RWPE1 (cell line): ENCODE measurements at places on chromosomes 4 and X.

DNA sequence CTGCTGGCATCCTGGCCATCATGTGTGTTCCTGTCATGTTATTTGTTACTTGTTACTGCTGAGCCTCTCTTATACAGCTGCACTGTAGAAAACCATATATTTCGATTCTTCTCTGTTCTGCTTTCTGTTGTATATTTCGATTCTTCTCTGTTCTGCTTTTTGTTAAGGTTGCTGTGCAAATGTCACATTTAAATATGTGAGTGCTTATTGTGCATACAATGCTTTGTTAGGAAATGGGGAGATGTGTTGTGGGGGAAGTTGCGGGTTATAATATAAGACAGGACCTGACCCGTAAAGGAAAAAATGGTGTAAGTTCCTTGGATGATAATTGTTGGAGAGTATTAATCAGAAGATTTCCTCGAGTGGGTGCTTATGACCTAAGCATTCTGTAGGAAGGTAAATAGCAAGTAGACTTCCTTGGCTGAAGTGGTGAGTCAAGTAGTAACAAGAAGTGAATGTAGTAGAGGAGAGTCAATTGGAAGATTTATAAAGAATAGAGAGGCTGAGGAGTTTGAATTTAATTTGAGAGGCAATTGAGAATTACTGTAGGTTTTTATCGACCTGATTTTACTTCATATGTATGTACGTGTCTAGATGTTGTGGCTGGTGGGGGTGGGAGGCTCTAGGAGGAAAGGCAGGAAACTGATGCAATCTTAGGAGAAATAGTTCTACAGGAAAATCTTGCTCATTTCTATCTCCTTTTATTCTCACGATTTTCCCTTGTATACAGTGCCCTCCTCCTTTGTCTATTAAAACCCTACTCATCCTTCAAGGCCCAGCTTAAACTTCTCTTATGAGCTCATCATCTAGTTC lies 8.5 kb downstream of the OGT start:
- no peak for DNase-seq

GRCh38 chrX:128057421-128057820 lies 5.2 kb upstream of the ACTRT1 start:
- DNase-seq, result no peak

DNA sequence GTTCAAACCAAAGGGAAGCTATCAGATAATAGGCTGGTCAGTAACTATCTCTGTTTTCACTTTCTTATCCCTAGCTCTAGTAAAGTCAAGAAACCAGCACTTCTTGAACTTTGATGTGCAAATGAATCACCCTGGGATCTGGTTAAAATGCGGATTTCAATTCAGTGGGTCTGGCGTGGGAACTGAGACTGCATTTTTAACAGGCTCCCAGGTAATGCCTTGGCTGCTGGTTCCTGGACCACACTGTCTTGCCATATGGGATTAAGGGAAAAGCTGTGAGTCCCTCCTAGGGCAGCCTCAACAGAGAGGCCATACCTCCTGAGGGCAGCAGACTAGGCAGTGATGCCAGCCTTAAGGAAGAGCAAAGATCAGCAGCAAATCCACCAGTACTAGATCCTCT lies 1.7 kb downstream of the RNF175 start:
- no peak for DNase-seq

GRCh38 chr4:874056-874455 lies 48.1 kb upstream of the CPLX1 start:
- DNase-seq, result no peak

GRCh38 chr4:72448231-72448630 lies 120.8 kb downstream of the ADAMTS3 start:
- DNase-seq, result peak; percentile 4

GRCh38 chr4:121219227-121219626 lies 55.1 kb upstream of the TNIP3 start:
- no peak for DNase-seq

- DNase-seq, result no peak
Measured at GRCh38 chr4:70979445-70980008, 13.9 kb upstream of the DCK start.

DNA sequence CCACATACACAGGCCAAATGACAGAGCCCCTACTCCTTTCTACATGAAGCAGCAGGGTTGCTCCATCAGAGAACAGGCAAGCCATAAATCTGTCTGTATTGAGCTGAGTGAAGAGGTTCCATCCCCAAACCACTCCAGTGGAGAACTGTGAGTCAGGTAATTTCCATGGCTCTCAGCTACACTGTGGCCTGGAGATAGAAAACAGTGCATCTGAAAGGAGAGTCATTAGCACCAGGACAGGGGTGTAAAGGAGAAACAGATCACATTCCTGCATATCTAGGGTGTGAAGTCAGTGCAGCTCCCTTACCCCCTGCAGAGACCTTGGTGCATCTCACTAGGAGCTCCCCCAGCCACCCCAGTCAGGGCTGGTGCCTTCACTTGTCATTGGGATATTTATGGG lies 314.7 kb downstream of the CHIC1 start:
- DNase-seq, result no peak

GRCh38 chr4:156738766-156739165 lies 232.8 kb downstream of the PDGFC start:
- no peak for DNase-seq

DNA sequence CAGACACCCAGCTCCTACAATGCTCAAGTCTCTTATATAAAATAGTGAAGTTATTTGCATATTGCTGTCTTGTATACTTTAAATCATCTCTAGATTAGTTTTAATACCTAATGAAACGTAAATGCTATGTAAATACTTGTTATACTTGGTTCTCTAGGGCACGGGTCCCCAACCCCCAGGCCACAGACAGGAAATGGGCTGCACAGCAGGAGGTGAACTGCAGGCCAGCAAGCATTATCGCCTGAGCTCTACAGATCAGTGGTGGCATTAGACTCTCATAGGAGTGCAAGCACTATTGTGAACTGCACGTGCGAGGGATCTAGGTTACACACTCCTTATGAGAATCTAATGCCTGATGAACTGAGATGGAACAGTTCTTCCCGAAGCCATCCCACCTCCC lies 395.9 kb upstream of the EMCN start:
- DNase-seq, result no peak

DNA sequence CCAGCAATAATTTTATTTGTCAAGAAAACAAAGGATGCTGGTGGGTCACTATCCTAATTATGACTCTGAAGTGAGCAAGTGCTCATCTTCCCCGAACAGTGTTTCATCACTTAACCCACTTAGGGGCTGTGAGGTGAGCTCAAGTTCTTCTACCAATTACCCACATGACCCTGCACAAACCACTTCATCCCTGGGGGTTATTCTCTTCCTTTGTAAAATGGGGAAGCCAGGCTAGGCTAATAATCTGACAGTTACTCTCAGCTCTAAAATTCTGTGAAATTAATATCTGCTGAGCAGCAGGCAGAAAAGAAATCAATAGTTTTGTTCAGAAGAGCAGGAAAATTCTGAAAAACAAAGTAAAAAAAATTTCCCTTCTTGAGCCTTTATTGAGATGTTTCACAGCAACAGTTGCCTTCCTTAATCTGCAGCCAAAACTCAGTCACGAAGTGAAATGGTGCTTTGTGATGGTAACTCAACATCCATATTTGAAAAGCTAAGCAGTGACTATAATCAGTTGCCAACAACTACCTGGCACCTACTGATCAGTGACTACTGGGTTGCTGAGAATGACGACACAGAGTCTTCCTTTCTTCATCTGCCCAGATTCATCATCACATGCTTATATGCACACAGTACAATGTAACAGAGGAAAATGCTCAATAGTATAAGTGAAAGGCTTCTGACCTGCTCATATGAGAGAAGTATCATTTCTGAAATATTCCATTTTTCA lies 24.1 kb downstream of the ATP8A1 start:
- no peak for DNase-seq

DNA sequence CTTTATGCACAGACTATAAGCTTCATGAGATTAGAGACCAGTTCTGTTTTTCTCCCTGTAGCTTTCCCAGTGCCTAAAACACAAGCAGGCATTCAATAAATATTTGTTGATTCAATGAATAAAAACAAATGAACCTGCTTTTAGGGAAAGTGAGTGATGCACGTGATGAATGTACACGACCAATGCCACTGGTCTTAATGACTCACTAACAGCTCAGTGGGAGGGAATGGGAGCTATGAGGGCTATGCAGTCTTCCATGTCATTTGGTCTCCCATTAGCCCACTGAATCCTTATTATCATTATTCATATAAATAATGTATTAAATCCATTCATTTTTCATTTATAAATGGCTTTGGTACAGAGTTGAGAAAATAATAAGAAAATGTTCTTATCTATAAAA lies 247.4 kb downstream of the FBXO8 start:
- no peak for DNase-seq

DNA sequence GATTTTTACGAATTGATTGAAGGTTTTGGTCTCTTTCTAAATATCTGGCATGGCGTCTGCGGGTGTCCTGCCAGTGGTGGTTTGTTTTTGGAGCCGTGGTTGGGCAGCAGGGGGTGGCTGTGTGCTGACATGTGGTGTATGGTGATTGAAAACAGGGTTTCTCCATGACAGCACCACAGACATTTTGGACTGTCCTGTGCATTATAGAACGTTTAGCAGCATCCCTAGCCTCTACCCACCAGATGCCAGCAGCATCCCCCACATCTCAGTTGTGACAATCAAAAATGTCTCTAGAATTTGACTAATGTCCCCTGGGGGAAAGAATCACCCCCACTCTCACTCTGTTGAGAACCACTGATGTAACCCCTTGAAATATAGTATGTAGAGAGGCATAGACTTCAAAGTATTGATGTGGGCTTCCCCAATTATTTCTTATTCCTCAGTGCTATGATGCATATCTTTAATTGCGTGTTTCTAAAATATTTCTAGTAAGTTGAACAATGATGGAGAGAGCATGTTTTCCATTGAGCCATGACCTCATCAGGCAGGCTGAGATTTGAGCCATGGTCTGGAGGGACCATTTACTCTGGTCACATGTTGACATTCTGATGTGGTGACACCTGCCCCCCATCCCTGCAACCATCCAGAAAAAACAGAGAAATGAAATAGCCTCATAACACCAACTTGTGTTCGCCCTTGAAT lies 77.4 kb upstream of the MID1 start:
- DNase-seq, result no peak

- peak; percentile 27 for DNase-seq
Measured at GRCh38 chr4:163694385-163694784, 199.9 kb downstream of the TMA16 start.

- DNase-seq, result no peak
Measured at GRCh38 chr4:1492142-1492457, 85.9 kb upstream of the NKX1-1 start.

DNA sequence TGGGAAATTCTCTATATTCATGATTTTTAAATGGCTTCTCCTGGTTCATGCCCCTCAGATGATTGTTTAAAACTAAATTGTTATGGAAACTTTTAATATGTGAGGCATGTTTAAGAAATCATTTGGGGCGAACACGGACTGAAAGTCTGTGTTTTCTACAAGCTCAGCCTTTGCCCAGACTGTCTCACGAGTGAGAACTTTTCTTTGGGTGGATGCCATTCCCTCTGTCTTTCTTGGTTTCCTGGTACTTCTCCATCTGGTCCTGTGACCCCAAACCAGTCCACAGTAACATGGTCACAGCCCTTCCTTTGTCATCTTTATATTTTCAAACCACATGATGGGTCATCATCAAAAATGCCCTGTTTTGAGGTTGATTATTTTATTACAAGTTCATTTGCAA lies 186.6 kb upstream of the GNPDA2 start:
- no peak for DNase-seq

DNA sequence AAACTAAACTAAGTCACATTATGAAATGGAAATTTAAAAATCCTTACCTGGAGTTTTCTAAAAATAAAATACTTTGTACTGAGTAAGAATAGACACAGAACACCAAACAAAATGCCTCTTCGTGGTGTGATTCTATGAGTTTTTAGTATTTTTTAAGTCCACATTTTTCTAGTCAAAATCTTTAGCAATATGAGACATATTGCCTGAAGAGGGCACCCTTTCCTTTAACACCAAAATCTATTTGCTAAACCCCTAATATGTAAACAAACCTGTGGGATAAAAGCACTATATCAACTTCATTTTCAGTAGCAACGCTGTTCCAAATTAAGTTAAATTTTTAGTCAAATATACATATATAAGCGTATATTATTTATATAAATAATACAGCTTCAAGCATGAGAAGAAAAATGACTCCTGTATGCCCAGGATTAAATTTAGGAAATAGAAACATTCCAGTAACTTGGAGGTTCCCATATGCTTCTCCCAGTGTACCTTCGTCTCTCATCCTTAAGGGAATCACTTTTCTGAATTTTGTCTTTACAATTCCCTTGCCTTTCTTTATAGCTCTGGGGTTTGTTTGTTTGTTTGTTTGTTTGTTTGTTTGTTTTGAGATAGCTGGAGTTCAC lies 23.0 kb upstream of the PGM2 start:
- peak; percentile 36 for DNase-seq

- DNase-seq, result peak; percentile 82
Measured at GRCh38 chrX:153599192-153600031, 473 bp upstream of the CCNQ start.

DNA sequence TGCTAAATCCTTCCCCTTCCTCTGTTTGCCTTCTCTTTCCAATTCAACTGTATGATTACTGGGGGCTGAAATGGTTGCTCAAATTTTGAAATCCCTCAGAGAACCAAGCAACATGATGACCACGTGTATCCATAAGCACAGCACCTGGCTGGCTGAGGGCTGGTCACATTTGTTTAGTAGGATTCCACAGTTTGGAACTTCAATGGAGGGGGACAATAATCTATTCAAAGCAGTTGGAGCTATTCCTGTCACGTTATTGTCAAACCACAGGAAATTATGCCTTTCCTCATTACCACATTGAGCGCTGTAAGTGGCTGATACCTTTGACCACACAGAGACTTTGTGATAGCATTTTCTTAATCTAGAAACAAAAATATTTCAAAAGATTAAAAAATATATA lies 7.0 kb downstream of the TMSB4X start:
- no peak for DNase-seq

GRCh38 chrX:9144701-9145241 lies 110.8 kb upstream of the FAM9B start:
- no peak for DNase-seq

DNA sequence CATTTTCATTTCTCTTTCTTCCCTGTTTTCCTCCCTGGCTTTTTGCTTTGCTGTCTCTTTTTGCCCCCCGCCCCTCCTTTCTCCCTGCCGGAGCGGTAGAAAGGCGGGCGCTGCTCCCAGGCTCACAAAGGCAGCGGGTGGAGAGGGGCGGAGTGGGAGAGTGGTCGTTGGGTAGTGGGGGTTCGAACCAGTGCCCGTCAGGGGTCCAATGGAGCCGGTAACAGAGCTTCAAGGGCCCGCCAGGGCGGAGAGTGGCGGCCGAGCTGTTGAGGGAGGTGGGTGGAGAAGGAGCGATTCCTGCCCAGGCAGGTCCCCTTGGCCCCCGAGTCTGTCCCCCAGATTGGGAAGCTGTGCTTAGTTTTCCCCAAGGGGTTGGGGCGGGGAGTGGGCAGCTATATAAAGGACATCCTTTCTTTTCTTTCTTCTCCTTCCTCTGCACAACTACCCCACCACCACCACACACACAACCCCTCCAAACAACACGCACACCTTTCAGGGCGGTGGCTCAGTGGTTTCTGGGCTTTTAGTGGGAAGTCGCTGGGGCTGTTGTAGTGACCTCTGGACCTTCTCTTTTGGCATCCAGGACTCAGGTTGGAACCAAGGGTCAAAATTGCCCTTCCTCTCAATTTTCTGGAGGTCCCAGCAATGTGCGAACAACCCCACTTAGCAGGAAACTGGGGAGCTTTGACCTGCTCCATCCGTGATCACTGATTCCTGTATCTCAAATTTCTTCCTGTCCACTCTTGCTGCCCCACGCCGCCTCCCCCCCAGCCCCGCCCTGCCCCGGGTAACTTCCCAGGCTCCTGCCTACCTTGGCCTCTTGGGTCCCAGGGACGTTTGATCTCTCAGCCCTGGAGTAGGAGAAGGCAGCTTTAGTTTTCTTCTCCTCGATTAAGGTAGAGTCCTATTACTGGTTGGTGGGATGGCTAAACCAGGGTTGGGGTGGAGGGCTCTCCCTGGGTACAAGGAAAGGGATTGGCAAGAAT lies 1.9 kb downstream of the EFNB1 start:
- DNase-seq, result no peak
